ENCODE measurements at places on chromosomes 6 and 20.

- DNase-seq = no peak
Measured at GRCh38 chr6:110996691-110997090, 14.9 kb downstream of the RPF2 start.

DNA sequence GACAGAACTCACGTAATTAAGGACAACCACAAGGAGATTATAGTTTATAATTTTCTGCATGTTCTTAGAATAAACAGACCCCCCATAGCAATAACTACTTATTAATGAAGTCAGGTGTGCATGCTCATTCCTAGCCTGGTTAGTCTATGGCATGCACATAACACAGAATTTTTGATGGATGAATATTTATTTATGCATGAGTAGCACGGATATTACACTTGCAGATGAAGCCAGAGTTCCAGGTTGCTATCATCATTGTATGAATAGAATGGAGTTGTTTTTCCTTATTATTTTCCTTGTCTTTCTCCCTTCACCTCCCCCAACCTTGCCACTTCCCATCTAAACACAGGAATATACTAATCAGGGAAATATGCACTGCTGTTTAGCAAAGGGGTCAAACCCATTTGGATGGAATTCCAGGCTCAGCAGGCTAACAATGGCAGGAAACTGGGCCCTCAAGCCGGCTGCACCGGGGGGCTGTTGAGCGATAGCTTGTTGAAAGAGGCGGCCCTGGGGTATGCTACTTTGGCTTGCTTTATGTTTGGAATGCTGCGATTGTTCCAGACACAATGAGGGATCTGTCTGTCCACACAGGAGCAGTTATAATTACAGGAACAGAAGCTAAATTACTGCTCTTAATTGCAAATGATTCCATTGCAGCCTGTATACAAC is 112.6 kb downstream of the TMEM170B start:
- DNase-seq = no peak

GRCh38 chr6:73614802-73615201 is 39.0 kb downstream of the SLC17A5 start:
- no peak for DNase-seq

GRCh38 chr20:4081421-4081820 is 66.1 kb upstream of the RNF24 start:
- no peak for DNase-seq

- DNase-seq = peak; percentile 41
Measured at GRCh38 chr20:1369970-1370369, 22.9 kb downstream of the FKBP1A start.

- no peak for DNase-seq
Measured at GRCh38 chr6:7642791-7643190, 52.8 kb downstream of the SNRNP48 start.

DNA sequence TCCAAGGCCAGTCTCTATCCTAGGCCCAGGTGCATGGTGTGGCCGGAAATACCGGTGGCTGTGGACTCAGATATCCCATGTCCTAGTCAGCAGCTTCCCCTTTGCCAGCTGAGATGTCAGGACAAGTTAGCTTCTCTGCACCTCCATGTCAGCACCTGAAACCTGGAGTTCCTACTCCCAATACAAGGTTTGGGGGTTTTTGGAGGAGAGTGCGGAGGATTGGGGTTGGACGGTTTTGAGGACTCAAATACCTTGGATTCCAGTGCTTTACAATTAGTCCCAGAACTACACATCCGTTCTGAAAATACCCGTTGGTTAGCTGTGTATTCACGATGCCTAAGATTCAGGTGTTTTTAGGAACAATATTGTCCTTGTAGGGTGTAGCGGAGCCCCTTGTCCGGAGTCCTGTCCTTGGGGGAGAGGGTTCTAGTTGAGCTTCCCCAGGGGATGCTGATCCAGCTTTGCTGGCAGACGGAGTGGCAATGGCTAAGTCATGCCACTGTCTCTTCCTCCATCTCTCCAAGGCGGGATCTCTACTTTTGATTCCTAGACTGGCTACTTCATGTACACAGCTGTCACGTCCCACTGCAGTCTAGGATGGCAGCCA is 45.0 kb downstream of the ADNP start:
- DNase-seq = no peak

- peak; percentile 60 for DNase-seq
Measured at GRCh38 chr6:115932481-115932880, 128.2 kb downstream of the FRK start.

GRCh38 chr20:50980851-50981713 is 22.5 kb downstream of the MOCS3 start:
- peak; percentile 70 for DNase-seq

GRCh38 chr20:52087471-52087870 is 104.1 kb downstream of the ZFP64 start:
- DNase-seq = no peak

GRCh38 chr6:32529697-32530430 is at the start of gene HLA-DRB5:
Gene HLA-DRB5 (minus strand): TSS chr6:32530287. CDS start chr6:32530224, 63 bp downstream.
- DNase-seq = no peak

DNA sequence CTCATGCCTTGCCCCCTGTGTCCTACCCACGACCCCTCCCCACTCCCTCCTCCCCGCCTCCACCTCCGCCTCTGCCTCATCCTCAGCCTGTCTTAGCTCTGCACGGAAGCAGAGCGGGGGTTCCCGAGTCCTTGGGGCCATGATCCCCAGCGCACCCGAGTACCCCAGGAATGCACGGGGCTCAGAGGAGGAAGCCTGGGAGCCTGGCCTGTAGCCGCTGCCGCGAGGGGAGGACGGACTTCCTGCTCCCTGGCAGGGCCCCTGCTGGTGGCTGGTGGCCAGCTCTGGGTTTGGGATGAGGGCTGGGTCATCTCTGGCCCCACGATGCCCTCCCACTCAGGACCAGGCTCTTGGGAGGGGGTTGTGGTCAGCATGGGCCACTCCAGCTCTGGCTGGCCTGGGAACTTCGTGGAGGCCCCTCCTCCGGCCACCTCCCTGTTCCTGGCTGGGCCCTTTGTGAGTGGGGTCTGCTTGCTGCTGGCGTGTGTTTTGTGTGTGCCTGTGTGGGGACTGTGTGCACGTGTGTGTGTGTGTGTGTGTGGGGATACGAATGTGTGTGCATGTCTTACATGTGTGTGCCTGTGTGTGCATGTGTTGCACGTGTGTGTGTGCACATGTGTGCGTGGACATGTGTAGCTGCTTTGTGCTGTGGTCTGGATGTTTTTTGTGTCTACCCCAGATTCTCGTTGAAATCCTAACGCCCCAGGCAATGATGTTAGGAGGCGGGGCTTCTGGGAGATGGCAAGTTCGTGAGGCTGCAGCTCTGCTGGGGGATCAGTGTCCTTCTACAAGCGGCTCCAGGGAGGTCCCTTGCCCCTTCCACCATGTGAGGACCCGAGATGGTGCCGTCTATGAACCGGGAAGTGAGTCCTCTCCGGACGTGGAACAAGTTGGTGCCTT is 1.3 kb upstream of the RBBP8NL start:
- no peak for DNase-seq

DNA sequence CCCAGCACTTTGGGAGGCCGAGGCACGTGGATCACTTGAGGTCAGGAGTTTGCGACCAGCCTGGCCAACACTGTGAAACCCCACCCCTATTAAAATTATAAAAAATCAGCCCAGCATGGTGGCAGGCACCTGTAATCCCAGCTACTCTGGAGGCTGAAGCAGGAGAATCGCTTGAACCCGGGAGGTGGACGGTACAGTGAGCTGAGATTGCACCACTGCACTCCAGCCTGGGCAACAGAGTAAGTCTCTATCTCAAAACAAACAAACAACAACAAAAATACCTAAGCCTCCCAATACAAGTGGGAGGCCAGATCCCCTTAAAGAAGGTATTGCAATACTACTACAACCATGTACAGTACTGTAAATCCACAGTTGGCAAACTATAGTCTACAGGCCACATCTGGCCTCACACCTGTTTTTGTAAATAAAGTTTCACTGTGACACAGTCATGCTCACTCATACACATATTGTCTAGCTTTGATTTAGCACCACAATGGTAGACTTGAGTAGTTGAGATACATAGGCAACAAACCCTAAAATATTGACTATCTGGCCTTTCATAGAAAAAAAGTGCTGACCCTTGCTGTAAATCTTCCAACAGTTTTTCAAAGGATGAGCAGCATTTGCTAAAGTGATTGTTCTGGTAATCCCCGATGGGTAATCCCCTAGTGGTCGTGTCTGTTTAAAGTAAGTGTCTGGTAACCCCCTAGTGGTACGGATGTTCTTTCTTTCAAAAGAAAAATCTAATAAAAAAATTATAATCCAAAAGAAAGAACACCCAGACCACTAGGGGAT is 202.0 kb downstream of the RNGTT start:
- no peak for DNase-seq

DNA sequence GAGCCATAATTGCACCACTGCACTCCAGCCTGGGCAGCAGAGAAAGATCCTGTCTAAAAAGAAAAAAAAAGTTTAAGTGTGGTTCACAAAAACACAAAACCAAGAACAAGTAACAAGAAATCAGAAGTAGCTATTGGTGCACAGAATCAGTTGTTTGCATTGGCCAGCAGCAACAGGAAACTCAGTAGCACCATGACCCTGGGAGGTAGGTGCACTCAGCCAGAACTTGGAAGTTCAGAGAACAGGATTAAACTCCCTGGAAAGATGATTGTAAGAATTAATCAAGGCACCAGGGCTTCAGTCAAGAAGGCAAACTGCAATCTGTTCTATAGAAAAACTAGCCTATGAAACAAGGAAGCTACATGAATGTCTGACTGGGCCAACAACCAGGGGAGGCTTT is 267.9 kb downstream of the COL12A1 start:
- no peak for DNase-seq

Measured in NCI-H1694 treated with DMSO at 0.1 percent for 48 hours (cell line).